Activated CD4-positive, alpha-beta T cell treated with anti-CD3 and anti-CD28 coated beads for 24 hours (primary cell): ENCODE measurements at places on chromosomes 12 and 14.

DNA sequence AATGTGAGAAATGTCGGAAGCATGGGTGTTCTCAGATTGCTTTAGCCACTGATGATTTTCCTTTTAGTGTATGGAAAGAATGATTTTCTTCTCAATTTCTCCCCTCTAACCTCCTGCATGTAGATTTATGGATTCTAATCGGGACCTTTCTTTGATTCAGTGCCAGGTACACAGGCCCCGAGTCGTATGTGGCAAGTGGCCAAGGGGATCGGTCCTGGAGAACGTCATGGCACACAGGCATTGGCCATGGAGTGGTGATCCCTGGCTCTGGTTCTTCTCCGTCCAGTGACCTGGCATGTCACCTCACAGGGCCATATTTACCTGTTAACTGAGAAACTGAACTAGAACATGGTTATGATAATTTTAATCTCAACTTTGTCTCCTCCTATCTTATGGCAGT, 58.1 kb downstream of the ETV6 start:
- no peak for DNase-seq

DNA sequence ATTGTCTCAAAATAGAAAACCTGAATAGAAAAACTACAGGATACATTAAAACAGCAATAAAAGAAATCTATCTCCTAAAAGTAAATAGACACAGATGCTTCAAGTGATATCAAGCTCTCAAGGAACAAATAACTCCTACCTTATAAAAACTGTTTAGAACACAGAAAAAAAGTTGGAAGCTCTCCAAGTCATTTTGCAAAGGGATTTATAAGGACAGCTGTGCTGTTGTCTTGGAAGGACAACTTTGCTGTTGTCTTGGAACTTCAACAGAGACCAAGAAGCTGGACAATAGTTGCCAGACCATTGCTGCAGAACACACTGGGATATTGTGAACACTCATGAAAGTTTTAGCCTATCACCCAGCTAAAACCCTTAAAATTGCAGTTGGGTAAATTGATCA, 780.7 kb downstream of the FLRT2 start:
- DNase-seq: no peak

- DNase-seq: no peak
Measured at GRCh38 chr14:45133683-45134050, 614 bp downstream of the FKBP3 start.

DNA sequence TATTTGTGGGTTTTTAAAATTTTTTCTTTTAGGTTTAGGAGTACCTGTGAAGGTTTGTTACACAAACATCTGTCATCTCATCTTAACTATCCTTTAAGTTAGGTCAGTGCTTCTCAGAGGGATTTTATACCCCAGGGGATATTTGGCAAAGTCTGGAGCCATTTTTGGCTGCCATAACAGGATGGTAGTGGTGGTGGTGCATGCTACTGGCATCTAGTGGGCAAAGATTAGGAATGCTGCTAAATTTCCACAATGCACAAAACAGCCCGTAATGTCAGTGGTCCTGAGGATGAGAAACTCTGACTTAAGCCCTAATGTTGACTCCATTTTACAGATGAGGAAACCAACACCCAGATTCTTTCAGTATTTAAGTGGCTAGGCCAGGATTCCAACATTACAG, 85.2 kb upstream of the MYF6 start:
- DNase-seq: no peak

DNA sequence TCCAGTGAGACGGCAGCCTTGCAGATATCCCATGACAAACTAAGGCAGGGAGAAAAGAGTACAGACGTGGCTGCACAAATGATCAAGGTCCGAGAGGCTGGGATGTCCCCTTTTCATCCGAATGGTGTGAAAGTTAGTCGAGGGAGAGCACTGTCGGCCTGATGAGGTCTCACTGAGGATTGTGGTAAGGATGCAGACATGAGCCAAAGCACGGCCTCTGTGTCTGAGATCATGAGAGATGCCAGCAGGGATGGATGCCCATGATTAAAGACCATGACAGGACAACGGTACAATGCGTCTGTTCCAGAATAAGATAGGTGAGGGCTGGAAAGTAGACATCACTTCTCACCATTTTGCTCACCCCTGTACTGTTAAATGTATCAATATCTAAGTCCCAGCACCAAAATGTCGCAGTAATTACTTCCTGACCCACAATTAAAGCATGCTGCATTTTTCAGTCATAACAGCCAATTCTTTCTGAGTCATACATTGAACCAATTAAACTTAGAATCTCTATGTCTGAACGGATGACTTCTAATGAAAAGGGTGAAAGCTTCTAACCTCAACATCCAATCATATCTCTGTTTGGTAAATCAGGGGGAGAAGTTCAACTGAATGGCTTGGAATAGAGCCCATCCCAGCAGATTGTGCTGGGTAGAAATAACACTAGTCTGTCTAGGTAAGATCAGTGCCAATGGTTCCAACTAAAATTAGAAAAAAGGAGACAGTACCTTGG, 249.6 kb upstream of the SOX5 start:
- DNase-seq: no peak

GRCh38 chr12:70733385-70733784, 96.2 kb upstream of the PTPRB start:
- DNase-seq: no peak

DNA sequence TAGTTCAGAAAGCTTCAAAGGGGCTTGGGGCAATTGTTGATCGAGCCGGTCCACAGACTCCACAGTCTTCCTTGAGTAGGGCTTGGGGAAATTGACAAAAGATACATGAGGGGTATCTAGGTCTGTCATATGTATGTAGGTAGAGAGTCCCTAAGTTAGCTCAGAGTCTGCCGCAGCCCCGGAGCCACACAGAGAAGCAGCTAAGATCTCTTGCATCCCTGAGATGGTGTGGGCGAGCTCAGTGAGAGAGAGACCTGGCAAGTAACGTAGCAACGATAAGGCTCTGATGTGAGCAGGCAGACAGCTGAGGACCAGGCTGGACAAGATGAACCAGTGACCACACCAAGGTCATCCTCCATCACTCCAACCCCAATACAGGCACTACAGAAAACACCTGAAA, 297.6 kb downstream of the TMEM132D start:
- DNase-seq: no peak

DNA sequence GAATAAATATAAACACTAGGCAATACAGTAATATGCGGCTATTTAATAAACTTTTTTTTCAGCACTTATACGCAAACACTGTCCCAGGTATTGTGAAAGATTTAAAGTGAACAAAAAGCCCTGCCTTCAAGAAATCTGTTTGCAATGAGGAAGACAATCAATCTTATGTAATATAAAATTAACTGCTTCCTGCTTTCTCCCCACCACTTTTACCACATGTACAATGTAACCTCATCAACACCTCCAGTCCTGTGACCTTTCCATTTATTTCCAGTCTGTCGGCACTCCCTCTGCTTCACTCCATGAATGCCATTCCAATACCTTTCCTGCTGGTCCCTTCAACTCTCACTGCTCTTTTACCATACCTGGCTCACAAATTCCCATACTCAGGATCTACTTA, 10.5 kb downstream of the SNX6 start:
- DNase-seq: no peak

- DNase-seq: no peak
Measured at GRCh38 chr12:48901278-48901677, 24.0 kb downstream of the FKBP11 start.

GRCh38 chr12:8886502-8887284, 27.6 kb upstream of the PHC1 start:
- DNase-seq: no peak

DNA sequence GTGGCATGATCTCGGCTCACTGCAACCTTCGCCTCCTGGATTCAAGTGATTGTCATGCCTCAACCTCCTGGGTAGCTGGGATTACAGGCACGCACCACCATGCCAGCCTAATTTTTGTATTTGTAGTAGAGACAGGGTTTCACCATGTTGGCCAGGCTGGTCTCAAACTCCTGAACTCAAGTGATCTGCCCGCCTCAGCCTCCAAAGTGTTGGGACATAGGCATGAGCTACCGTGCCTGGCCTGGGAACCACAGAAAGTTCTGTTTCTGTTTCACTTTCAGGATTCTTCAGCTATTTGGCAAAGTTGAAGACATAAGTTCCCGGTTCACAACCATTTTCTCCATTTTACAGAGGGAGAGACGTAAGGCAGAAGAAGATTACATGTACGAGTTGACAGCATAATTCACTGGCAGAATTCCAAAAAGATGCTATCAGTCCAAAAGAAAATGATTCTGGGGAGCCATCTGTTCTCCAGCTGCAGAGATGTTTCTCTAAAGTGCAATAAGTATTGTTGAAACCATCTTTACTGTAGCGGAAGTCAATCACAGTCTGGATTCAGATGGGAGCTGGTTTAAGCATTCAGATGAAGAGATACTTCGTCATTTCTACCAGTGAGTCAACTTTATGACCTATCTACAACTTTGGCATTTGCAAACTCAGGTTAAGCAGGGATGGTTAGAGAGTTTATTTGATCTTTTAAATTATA, 8.1 kb upstream of the RNF34 start:
- no peak for DNase-seq

- DNase-seq: no peak
Measured at GRCh38 chr12:121072147-121072546, 33.1 kb upstream of the OASL start.

DNA sequence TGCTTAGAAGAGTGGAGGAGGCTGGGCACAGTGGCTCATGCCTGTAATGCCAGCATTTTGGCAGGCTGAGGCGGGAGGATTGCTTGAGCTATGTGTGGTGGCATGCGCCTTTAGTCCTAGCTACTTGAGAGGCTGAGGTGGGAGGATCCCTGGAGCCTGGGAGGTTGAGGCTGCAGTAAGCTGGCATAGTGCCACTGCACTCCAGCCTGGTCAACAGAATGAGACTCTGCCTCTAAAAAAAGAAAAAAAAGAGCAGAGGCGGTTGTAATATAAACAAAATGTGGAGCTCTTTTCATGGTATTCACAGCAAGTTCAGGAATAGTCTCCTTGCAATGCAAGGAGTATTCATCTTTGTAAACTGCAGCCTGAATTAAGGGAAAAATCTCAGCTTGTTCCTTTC, 27.2 kb downstream of the ARID2 start:
- no peak for DNase-seq

DNA sequence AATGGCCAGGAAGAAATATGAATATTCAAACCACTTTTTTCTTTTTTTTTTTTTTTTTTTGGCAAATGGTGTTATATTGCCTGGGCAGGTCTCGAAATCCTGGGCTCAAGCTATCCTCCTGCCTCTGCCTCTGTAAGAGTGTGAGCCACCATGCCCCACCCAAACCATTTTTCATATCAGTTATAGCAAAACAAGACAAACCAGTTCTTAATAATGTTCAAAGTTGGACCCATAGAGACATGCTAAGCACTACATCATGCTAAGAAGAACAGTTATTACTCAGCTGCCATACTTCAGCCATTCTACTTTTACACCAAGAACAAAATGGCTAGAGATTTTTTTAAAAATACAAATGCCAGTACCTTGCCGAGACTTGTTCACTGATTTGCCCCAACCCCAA, 25.5 kb downstream of the EIF2S1 start:
- no peak for DNase-seq

- DNase-seq: no peak
Measured at GRCh38 chr12:55695349-55695748, 12.4 kb downstream of the ITGA7 start.

- DNase-seq: no peak
Measured at GRCh38 chr12:2431810-2432209, 363.0 kb upstream of the FKBP4 start.

DNA sequence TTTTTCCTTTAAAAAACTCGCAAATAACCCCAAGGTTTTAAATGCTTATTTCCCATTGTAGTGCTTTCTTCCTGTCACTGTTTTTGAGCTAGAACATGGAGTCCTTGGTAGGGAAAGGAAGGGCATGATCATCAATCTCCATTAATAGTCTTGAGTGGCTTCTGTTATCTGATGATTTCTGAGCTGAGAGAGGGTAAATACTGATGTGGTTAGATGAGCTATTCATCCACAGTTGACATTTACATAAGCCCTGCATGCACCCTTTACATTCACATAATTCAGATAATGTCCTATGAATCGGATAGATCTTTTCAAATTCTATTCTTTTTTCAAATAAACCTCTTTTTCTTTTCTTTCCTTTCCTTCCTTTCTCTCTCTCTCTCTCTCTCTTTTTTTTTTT, 81.4 kb downstream of the NTN4 start:
- DNase-seq: no peak

GRCh38 chr14:53793790-53794505, 162.7 kb downstream of the BMP4 start:
- no peak for DNase-seq

GRCh38 chr12:65659681-65660080, 164.6 kb upstream of the HMGA2 start:
- DNase-seq: no peak

DNA sequence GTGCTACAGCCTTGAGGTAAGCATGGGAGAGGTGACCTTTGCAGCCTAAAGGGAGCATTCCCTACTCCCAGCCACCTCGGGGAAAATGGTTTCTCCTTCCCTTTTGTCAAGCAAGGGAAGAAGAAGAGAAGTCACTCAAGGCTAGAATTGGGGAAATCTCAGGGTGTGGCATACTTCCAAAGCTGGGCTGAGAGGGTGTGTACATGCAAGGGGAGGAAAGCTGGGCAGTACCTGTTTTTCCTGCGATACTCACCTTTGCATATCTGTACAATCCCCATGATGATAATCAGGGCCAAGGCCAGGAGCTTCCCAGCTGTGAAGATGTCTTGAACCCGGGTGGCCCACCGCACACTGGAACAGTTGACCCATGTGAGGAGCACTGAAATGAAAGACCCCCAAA, 23.8 kb upstream of the CEBPE start:
- DNase-seq: no peak

DNA sequence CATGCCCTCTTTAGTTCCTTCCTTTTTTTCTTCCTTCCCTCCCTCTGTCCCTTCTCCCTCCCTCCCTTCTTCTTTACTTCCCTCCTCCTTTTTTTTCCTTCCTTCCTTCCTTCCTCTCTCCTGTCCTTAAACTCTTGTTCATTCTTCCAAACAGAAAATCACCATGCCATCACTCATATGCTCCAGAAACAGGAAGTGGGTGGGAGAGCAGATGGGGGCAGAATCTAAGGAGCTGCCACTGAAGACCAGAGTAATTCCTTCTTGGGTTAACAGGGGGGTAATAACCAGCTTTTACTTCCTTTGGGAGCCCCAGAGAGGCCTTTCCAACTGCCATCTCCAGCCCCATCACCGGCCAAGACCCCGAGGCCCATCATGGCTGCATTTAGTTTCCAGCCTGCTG, 51.2 kb downstream of the SVOP start:
- no peak for DNase-seq

- DNase-seq: no peak
Measured at GRCh38 chr12:39043424-39043822, 138.0 kb upstream of the CPNE8 start.

GRCh38 chr12:57750561-57751431, 1.3 kb downstream of the CDK4 start:
- no peak for DNase-seq

- no peak for DNase-seq
Measured at GRCh38 chr14:24204163-24205146, 1.0 kb upstream of the TSSK4 start.
